T-helper 2 cell treated with Interferon-gamma antibody and Interleukin-4, amounts not matched to agents 5 μg/mL and 100 μg/mL, for 36 hours (primary cell): ENCODE measurements at places on chromosomes 12 and 14.

DNA sequence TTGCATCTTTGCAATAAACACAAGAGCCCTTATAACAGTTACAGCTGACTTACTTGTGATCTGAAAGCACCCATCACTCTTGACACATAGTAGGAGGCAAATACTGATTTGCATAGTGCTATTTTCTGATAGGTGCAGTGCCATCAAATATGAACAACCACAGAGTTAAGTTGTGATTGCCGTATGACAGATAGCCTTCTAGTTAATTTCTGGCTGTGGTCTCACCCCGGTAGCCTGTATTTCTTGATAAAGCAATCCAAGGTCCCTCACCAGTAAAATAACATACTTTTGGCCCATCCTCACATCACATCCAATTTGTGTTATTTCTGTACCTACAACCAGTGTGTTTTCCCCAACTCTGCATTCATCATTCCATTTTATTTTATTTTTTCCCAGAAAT, 23.3 kb upstream of the STYK1 start:
- DNase-seq = no peak

- DNase-seq = no peak
Observed at GRCh38 chr14:72513965-72514659, 379.8 kb downstream of the DPF3 start.

- no peak for DNase-seq
Observed at GRCh38 chr12:2320841-2321240, 268.1 kb downstream of the CACNA1C start.

GRCh38 chr14:61486930-61487495, 165.6 kb downstream of the PRKCH start:
- DNase-seq = no peak

DNA sequence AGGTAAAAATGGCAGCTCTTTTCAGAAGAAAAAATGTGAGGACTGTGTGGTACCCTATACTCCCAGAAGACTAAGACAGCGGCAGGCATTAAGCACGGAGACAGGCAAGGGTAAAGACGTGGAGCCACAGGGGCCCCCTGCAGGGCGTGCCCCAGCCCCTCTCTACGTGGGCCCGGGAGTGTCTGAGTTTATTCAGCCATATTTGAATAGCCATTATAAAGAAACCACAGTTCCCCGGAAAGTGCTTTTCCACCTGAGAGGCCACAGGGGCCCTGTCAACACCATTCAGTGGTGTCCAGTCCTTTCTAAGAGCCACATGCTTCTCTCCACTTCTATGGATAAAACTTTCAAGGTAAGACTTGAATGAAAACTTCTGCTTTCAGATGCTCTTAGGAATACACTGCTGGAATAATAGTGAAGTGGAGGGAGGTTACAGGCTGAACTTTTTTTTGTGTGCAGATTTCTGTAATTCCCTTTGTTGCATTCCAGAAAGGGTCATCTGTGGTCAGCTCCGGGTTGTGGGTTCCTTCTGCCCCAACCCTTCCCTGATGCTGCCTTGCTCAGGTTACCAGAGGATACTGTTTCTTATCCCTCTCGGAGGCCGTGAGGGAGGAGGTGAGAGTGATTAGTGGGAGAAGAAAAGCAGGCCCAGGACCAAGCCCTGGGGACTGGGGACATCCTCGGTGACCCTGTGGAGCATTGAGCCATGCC, 58.4 kb downstream of the SLC25A47 start:
- no peak for DNase-seq

GRCh38 chr12:13189264-13189663, 7.3 kb upstream of the EMP1 start:
- no peak for DNase-seq

DNA sequence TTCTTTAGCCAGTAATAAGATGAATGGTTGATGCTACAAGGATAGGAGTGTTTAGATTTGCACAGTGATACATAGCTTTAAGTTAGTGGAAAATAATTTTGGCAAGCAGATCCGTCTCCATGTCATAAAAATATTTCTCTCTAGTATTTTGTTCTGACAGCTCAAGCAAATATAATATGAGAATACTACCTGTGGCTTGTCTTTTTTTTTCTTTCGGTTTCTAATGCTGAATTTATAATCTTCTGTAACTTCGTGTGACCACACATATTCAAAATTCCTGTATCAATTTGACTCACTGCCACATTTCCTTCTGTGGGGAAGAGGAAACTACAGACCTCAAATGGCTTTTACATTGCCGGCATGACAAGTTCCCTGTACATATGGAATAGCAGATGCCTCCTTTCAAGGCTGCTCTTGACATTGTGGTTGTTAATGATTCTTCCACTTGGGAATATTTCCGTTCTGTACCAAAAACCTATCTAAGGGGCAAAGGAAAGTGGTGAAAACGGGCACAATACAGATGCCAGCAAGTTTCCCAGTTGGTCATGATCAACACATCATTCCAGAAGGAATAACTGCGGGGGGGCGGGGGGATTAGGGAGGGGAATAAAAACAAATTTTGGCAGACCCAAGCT, 103.6 kb upstream of the CCDC91 start:
- DNase-seq = no peak

GRCh38 chr12:64723630-64724029, 35.6 kb downstream of the GNS start:
- no peak for DNase-seq

GRCh38 chr12:104280717-104281458, 22.7 kb upstream of the EID3 start:
- no peak for DNase-seq

DNA sequence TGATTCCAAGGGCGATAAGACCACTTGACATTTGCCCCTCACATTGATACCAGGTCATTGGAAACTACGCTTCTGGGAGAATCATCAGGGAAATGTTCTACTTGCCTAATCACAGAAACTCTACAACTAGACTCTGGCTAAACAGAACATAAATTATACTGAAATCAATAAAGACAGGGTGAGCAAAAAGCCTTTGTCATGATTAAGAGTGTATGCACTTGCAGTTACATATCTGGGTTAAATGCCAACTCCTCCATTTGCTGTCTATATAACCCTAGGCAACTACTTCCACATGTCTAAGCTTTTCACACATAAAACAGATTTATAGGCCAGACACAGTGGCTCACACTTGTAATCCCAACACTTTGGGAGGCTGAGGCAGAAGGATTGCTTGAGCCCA, 125.7 kb downstream of the PHLDA1 start:
- DNase-seq = no peak

DNA sequence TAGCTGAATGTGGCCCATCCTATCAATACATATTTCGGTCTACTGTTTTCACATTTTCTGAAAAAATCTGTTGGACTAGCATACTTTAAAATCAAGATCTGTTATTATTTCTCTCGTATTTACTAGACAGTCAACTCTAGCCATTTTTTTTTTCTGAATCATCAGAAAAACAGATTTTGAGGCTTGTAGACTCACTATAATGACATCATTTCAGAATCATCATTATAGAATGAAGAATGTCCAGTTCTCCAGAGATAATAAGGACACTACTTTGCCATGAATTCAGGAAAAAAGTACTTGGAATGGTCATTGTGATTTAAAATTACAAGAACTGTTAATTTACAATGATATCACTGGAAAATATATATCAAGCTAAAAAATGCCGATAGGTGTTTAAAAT, 589.8 kb downstream of the KCNH5 start:
- no peak for DNase-seq

DNA sequence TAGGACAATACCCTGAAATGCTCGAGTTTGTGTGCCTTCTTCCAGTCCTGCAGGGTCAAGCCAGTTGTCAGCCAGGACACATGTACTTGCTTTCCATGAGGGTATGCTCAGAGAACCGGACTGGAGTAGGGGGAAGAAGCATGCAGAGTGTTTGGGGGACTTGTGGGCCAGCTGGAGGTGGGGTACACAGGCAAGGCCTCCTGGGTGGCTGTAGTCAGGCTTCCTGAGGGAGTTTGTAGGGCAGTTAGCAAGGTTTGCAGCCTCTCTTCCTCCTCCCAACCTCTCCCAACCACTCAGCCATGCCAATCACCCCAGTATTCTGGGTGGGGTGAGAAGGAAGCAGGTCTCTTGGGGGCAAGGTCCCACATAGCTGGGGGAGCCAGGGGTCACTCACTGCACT, 47.0 kb upstream of the RHOJ start:
- DNase-seq = no peak

DNA sequence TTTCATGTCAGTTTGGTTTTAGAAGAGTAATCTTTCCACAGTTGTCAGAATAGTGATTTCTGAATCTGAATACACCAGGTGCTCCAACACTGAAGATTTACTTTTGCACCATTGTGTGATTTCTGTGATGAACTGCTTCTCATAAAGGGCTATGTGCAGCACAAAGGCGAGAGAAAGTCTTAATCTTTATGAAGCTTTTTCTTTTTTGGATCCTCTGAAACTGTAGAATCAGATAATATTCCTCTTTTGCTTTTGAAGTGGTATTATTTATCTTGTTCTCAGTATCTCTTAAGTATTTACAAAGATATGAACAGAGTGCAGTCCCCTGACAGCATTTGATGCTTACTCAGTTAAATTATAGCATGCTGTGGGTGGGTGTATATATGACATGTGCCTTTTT, 207.8 kb downstream of the NAV3 start:
- DNase-seq = no peak

DNA sequence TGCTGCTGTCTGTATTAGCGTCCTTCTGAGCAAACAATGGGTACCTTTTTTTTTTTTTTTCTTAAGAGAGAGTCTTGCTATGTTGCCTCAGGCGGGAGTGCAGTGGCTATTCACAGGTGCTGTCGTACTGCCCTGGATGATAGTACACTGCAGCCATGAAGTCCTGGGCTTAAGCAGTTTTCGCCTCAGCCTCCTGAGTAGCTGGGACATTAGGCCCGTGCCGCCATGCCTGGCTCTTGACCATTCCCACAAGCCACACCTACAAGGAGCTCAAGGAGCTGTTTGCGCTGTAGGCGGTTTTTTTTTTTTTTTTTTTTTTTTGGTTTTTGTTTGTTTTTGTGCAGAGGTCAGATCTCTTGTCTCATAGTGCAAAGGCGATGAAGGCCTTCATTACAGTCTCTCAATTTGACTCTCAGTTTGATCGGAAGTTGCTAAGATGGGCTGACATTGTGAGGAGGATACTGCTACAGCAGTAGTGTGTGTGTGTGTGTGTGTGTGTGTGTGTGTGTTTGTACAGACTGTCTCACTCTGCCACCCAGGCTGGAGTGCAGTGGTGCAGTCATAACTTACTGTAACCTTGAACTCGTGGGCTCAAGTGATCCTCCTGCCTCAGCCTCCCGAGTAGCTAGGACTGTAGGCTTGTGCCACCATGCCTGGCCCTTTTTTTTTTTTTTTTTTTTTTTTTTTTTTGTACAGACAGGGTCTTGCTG, 34.2 kb downstream of the TRAF3 start:
- no peak for DNase-seq

DNA sequence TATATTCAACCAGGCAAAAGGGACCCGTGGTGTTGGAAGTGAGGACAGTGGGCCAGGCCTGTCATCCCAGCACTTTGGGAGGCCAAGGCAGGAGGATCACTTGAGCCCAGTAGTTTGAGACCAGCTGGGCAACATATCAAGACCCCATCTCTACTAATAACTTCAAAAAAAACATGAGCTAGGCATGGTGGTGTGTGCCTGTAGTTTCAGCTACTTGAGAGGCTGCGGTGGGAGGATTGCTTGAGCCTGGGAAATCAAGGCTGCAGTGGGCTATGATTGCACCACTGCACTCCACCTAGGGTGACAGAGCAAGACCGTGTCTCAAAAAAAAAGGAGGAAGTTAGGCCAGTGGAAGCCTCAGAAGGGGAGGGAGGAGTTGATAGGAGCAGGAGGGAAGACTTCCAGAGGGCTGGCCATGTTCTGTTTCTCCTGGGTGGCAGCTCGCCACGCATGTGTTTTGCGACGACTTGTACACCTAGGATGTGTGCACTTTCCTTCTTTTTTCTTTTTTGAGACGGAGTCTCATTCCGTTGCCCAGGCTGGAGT, 10.1 kb downstream of the SLC25A29 start:
- no peak for DNase-seq

DNA sequence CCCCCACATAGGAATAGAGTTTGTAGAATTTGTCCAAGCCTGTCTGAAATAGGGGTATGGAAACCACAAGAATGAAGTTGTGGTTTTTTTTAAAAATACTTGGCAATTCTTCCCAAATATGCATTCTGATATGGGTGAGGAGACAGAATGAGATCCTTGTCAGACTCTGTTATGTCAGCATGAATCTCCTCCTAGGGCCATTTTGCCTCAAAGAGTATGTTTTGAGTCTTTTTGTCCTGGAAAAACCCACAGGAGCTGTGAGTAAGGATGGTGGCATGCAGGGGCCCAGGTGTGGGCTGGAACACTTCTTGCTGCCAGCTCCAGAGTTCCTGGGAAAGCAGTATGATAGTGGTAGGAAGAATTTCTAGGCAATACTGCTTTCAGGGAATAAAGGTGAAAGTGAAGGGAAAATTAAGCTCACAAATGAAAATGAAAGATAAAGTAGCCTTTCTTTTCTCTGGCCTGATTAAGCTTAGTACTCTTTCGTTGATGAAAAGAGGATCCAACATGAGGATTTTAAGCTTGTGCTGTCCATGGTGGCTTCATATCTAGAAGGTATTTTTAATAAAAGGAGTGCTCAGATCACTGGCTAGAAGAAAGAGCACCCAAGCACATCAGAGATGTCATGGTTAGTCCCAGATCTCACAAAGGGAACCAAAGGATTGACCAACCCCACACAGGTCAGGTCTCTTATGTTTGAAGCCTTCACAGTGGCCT, 130.8 kb downstream of the LLPH start:
- DNase-seq = no peak

GRCh38 chr14:50350975-50351374, 38.9 kb downstream of the DMAC2L start:
- DNase-seq = no peak

- no peak for DNase-seq
Observed at GRCh38 chr12:108468196-108468968, 46.7 kb upstream of the FICD start.

GRCh38 chr12:108840605-108841332, 16.6 kb downstream of the SSH1 start:
- DNase-seq = no peak

GRCh38 chr14:92637228-92637627, 111.2 kb downstream of the LGMN start:
- DNase-seq = no peak

DNA sequence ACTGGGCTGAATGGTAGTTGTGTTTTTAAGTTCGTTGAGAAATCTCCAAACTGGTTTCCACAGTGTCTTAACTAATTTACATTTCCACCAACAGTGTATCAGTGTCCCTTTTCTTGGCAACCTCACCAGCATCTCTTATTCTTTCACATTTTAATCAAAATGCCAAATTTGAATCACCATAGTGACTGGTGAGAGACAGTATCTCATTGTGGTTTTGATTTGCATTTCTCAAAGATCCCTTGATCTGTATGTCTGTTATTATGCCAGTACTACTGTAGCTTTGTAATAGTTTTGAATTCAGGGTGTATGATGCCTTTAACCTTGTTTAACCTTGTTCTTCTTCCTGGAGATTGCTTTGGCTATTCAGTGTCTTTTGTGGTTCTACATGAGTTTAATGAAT, 2.2 kb upstream of the EIF2S3B start:
- no peak for DNase-seq

DNA sequence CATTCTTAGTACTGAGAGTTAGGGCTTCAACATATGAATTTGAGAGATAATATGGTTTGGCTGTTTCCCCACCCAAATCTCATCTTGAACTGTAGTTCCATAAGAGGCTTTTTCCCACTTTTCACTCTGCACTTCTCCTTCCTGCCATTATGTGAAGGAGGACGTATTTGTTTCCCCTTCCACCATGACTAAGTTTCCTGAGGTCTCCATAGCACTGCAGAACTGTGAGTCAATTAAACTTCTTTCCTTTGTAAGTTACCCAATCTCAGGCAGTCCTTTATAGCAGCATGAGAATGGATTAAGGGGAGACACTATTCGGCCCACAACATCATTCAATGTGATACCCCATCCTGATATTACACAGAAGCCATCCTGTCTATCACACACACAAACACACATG, 36.8 kb upstream of the ALG10B start:
- no peak for DNase-seq
